Keratinocyte (primary cell): ENCODE measurements at places on chromosomes 6 and 20. TPM values are rescaled to one million over a fixed set of nuclear protein-coding genes. Genes with fewer than 3 reads are reported as not detected.
A peak's percentile ranks its signal among the peaks of the same experiment; 100 is the strongest.

DNA sequence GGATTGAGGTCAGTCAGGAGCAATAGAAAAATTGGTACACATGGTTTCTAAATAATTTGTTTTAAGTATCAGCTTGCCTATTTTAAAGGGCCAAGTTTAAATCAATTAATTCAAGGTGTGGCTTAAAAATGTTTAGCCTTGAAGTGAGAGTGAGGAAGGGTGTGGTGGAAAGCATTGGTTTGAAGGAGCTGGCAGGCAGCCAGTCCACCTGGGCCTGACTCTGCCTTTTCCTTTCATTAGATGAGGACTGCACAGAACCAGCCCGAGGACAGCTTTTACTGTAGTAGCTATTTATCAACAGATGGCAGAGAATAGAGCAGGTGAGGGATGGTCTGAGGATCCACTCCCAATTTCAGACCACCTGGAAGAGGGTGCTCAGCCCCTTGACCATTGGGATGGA is 42.4 kb downstream of the DHX35 start:
- DNase-seq: no peak
- H3K4me3 ChIP-seq: no peak overlapping the region
- H3K4me1 ChIP-seq: peaks cover 7% of the 10 kb centered on the region
- no peak overlapping the region for H3K27ac ChIP-seq

DNA sequence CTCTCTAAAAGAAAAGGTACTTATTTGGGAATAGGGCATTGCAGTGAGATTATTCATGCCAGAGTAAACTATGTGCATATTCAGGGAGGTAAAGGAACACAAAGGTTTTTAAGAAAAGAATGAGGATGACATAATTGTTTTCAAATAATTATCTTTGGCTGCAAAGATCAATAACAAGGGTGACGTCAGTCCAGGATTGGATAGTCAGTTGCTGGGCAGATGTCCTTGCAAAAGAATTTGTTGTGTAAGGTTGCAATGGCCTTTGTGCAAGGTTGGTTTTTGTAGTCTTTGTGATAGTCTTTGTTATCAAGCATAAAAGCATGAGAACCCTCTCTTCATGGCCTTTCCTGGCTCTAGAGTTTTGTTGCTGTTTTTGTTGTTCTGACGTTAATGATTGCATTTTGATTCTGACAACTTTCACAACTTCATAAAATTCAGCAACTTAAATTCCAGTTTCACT is 17.7 kb downstream of the LOC128125822 start:
- no peak overlapping the region for H3K4me3 ChIP-seq
- no peaks in the 10 kb centered on the region for H3K27me3 ChIP-seq
- no peak for DNase-seq
- H3K4me1 ChIP-seq: no peaks in the 10 kb centered on the region

- H3K4me3 ChIP-seq: no peak overlapping the region
- peaks cover 39% of the 10 kb centered on the region for H3K36me3 ChIP-seq
- H3K27me3 ChIP-seq: no peaks in the 10 kb centered on the region
- DNase-seq: no peak
- H3K4me1 ChIP-seq: peaks cover 30% of the 10 kb centered on the region
Observed at GRCh38 chr6:42689371-42689770, 33.0 kb downstream of the PRPH2 start.

- no peaks in the 10 kb centered on the region for H3K27me3 ChIP-seq
- no peaks in the 10 kb centered on the region for H3K36me3 ChIP-seq
- DNase-seq: no peak
- H3K4me3 ChIP-seq: no peak overlapping the region
- H3K27ac ChIP-seq: no peak overlapping the region
Observed at GRCh38 chr6:55997223-55997874, 122.0 kb upstream of the BMP5 start.

GRCh38 chr20:49568278-49569151 is 578 bp upstream of the PTGIS start:
- no peak for DNase-seq
- H3K4me3 ChIP-seq: no peak overlapping the region
- no peaks in the 10 kb centered on the region for H3K36me3 ChIP-seq
- no peaks in the 10 kb centered on the region for H3K4me1 ChIP-seq
- no peak overlapping the region for H3K27ac ChIP-seq

The SLC17A9 gene
- polyA plus RNA-seq: 0.02 to 0.09 TPM in 2 of 3 replicates, not detected in the other

The ERVFRD-1 gene
- polyA plus RNA-seq: not detected in 3 replicates

- H3K27me3 ChIP-seq: no peaks in the 10 kb centered on the region
- H3K36me3 ChIP-seq: no peaks in the 10 kb centered on the region
- no peak for DNase-seq
- no peaks in the 10 kb centered on the region for H3K4me1 ChIP-seq
- no peak overlapping the region for H3K27ac ChIP-seq
Observed at GRCh38 chr20:50713657-50714101, 17.7 kb upstream of the PARD6B start.

The PTK7 gene
- polyA plus RNA-seq: 58.8 to 88.8 TPM (median 81.0 TPM) in 3 replicates

DNA sequence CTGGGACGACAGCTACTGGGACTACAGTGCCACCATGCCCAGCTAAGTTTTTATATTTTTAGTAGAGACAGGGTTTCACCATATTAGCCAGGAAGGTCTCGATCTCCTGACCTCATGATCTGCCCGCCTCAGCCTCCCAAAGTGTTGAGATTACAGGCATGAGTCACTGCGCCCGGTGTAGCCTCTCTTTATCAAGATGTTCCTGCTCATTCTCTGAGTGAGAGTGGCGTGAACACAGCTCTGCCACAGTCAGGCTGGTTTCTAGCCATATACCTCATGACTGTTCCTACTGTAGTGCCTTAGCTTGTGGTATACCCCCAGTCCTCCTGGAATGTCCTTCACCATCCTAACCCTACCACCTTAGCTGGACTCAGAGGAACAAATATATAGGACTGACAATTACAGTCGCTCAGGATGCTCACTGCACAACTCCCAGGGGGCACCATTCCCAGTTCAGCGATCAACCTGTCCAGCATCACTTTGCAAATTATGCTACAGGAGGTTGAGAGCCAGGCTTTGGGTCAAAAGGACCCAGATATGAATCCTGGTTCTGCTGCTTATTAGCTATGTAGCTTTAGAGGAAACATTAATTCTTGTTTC is 86.3 kb downstream of the CHMP4B start:
- peaks cover 14% of the 10 kb centered on the region for H3K27me3 ChIP-seq
- H3K27ac ChIP-seq: no peak overlapping the region
- no peak overlapping the region for H3K4me3 ChIP-seq
- H3K4me1 ChIP-seq: no peaks in the 10 kb centered on the region
- DNase-seq: no peak
- H3K36me3 ChIP-seq: no peaks in the 10 kb centered on the region

GRCh38 chr6:26217714-26218075 is 130.5 kb downstream of the HFE start:
- H3K27me3 ChIP-seq: no peaks in the 10 kb centered on the region
- H3K4me3 ChIP-seq: peak overlapping the region; percentile 50
- DNase-seq: no peak
- peaks cover 21% of the 10 kb centered on the region for H3K4me1 ChIP-seq
- H3K36me3 ChIP-seq: no peaks in the 10 kb centered on the region
- peak overlapping the region; percentile 78 for H3K27ac ChIP-seq

GRCh38 chr6:127824061-127824460 is 76.8 kb downstream of the THEMIS start:
- no peak for DNase-seq
- peaks cover 26% of the 10 kb centered on the region for H3K27me3 ChIP-seq
- H3K4me3 ChIP-seq: no peak overlapping the region
- no peak overlapping the region for H3K27ac ChIP-seq
- H3K36me3 ChIP-seq: no peaks in the 10 kb centered on the region

DNA sequence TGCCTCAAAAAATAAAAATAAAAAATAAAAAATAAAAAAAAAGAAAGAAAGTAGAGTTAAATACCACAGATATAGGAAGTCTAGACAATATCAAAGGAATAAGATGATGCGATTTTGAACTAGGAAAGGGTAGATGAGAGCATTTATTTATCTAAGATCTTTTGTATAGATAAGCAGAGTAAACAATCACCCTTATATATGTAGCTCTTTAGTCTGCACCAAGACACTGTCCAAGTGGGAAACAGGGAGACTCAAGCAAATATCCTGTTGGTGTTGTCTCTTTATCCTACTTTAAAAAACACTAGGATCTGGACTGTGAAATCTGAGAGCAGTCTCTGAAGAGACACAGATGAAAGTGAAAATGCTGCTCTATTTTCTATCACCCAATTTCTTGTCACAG is 587.0 kb upstream of the FLRT3 start:
- no peak for DNase-seq
- no peaks in the 10 kb centered on the region for H3K36me3 ChIP-seq
- H3K4me3 ChIP-seq: no peak overlapping the region
- H3K27me3 ChIP-seq: no peaks in the 10 kb centered on the region
- H3K4me1 ChIP-seq: peaks cover 23% of the 10 kb centered on the region
- no peak overlapping the region for H3K27ac ChIP-seq

GRCh38 chr6:1604158-1605003 is 5.3 kb upstream of the FOXC1 start:
- H3K27ac ChIP-seq: no peak overlapping the region
- no peaks in the 10 kb centered on the region for H3K36me3 ChIP-seq
- H3K4me3 ChIP-seq: peak overlapping the region; percentile 52
- H3K4me1 ChIP-seq: peaks cover 14% of the 10 kb centered on the region
- DNase-seq: no peak

- no peak for DNase-seq
- H3K27ac ChIP-seq: no peak overlapping the region
- H3K36me3 ChIP-seq: peaks cover 30% of the 10 kb centered on the region
Observed at GRCh38 chr6:33316603-33317418, 733 bp downstream of the ZBTB22 start.

The LRRC73 gene
- 0.16 to 0.40 TPM (median 0.18 TPM) in 3 replicates for polyA plus RNA-seq

GRCh38 chr6:116847227-116847626 is 18.3 kb upstream of the GPRC6A start:
- H3K27me3 ChIP-seq: no peaks in the 10 kb centered on the region
- no peak overlapping the region for H3K4me3 ChIP-seq
- H3K4me1 ChIP-seq: no peaks in the 10 kb centered on the region

DNA sequence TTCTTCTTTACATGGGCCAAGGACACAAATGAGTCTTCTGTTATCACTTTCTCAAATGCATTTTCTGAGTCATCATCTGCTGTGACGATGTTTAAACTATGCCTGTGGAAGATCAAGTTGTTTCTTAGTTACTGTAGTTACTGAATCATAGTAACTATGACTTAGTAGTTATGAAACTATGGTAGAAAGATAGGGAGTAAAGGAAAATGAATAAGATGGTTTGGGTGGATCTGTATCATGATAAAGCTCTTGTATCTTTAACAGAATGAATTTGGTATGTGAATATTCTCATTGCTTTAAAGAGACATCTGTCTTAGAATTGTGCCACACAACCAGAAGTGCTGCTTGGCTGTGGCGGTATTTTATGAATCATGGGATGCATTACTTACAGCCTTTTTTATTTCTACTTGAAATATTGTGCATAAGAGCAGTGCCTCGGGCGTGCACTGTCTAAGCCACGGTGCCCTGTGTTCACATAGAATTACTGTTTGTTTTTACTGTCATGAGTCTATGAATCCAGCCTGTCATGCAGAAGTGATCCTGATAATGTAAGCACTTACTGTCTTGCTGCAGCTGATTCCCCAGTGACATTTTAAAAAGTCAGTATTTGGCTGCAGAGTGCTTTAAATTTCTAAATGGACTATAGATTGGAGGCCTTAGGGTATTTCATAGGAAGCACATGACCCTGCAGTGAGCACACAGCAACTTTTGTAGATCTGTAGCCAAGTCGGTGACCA is 215.2 kb downstream of the TMEM242 start:
- H3K27ac ChIP-seq: peak overlapping the region; percentile 73
- H3K27me3 ChIP-seq: no peaks in the 10 kb centered on the region
- peak; percentile 56 for DNase-seq
- peaks cover 32% of the 10 kb centered on the region for H3K4me1 ChIP-seq
- H3K4me3 ChIP-seq: no peak overlapping the region

DNA sequence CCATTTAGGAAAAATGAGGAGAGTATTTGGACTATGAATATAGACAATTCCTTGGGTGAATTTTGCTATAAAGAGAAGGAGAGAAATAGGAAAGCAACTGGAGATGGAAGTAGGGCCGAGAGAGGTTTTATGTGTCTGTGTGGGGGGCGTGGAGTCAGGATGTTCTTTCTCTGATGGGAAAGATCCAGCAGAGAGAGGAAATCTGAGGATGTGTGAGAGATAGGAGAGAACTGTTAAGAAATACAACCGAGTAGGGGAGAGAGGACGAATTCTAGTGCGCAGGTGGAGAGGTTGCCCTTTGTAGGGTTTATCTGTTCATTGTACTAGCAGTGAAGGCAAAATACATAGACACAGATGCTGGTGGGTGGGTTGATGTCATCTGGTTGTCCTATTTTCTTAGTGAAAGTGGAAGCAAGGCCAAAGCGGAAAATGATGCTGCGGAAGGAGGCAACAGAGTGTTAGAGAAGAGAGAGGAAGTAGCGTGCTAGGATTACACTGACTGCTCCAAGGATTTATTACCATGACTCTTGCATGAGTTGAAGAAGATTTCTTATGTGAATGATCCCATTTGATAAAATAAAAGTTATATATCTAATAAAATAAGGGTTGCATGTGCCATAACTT is 57.7 kb downstream of the CLVS2 start:
- no peaks in the 10 kb centered on the region for H3K27me3 ChIP-seq
- H3K27ac ChIP-seq: no peak overlapping the region
- no peaks in the 10 kb centered on the region for H3K4me1 ChIP-seq
- no peak overlapping the region for H3K4me3 ChIP-seq
- no peak for DNase-seq

GRCh38 chr6:148898376-148899014 is 151.7 kb downstream of the UST start:
- H3K4me3 ChIP-seq: no peak overlapping the region
- no peaks in the 10 kb centered on the region for H3K4me1 ChIP-seq
- no peak overlapping the region for H3K27ac ChIP-seq

DNA sequence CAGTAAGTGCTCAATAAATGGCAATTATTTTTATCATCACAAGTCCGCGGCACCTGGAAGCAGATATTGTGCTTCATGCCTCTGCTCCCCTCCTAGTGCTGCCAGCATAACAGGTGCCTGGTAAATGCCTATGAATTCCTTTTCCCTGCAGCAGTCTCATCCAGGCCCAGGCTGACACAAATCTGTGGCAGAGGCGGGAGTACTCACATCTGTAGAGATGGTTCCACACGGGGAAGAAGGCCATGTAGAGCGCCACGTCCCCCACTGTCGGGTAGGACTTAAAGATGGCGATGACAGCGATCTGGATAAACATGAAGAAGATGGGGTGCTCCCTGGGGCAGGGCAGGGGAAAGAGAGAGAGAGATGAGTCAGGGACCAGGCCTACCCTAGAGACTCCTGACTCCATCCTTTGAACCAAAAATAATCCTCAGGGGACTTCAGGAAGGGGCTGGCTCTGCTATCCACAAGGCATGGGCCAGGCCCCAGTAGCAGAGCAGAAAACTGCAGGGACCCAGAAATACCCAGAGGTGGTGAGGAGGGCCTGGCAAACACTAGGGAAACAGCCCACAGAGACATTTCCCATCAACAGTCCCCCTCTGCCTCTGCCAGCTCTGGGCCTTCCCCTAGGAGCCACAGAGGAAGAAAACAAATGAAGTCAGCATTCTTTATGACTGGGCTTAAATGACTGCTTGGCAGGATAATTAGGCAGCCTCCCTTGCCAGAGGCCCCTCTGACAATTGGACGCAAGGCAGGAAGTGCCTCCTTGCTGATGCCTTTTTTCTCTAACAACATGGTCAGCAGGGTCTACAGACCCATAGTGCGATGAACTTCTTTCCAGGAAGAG is 23.0 kb downstream of the MAP1LC3A start:
- no peak overlapping the region for H3K27ac ChIP-seq
- no peak overlapping the region for H3K4me3 ChIP-seq
- DNase-seq: no peak
- H3K27me3 ChIP-seq: no peaks in the 10 kb centered on the region
- H3K36me3 ChIP-seq: no peaks in the 10 kb centered on the region
